ENCODE measurements at places on chromosomes 5 and 9.

- no peaks in the 10 kb centered on the region for H3K36me3 ChIP-seq
- DNase-seq, result no peak
- H3K4me1 ChIP-seq, result no peaks in the 10 kb centered on the region
- peak overlapping the region; percentile 2 for H3K27ac ChIP-seq
- H3K27me3 ChIP-seq, result no peaks in the 10 kb centered on the region
- peak overlapping the region; percentile 90 for H3K4me3 ChIP-seq
Measured at GRCh38 chr5:159210210-159210661, 883 bp upstream of the RNF145 start.

- no peak for DNase-seq
- H3K27me3 ChIP-seq, result no peaks in the 10 kb centered on the region
- no peak overlapping the region for H3K27ac ChIP-seq
- no peak overlapping the region for H3K4me3 ChIP-seq
- no peaks in the 10 kb centered on the region for H3K4me1 ChIP-seq
Measured at GRCh38 chr9:9521033-9521779, 1091.6 kb downstream of the PTPRD start.

DNA sequence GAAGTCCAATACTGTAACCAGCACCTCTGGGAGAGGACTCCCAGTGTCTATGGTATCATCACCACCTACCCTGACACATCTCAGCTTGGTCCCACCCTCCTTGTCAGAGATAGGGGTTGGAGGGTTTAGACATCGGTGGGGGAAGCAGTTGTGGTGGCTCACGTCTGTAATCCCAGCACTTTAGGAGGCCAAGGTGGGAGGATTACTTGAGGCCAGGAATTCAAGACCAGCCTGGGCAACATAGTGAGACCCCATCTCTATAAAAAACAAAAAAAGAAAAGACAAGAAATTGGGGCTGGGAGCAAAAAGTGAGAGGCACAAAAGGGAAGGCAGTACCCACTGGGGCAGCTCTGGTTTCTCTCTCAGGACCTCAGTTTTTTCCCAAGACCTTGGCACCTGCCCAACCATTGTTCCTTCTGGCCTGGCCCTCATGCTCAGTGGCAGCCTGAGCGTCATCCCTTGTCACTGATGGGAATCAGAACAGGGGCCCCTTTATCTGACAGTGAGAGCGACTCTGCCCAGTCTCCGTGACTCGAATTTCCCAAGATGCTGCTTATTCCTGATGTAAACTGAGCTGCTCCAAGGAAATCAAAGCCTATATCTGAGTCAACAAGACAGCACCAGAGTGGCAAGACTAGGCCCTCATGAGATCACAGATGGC, 80.5 kb upstream of the HSPA9 start:
- H3K36me3 ChIP-seq, result no peaks in the 10 kb centered on the region
- no peaks in the 10 kb centered on the region for H3K27me3 ChIP-seq
- H3K4me3 ChIP-seq, result no peak overlapping the region
- no peak for DNase-seq
- H3K27ac ChIP-seq, result no peak overlapping the region
- no peaks in the 10 kb centered on the region for H3K4me1 ChIP-seq

- no peaks in the 10 kb centered on the region for H3K36me3 ChIP-seq
- no peaks in the 10 kb centered on the region for H3K27me3 ChIP-seq
- H3K27ac ChIP-seq, result no peak overlapping the region
- H3K4me3 ChIP-seq, result no peak overlapping the region
Measured at GRCh38 chr9:79007701-79008483, 563.9 kb upstream of the TLE4 start.

DNA sequence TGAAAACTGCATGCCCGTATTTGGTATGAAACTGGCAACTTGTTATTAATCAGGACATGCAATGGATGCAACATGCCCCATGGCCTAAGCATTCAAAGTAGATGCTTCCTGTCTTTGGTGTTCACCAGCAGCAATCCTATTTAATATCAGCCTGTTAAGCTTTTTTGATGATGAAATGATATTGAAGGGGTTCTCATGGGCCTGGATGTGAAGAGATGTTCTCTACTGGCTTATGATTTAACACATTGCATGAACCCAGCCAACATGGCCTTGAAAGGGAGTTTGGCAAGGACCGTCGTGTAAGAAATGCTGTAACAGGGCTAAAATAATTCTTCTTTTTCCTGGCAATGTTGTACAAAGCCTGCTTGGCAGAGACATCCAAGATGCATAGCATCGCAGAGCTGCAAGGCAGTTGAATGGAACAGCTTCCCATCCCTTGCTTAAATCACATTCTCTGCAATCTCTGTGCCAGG, 111.2 kb downstream of the SMARCA2 start:
- H3K36me3 ChIP-seq, result no peaks in the 10 kb centered on the region
- H3K4me3 ChIP-seq, result no peak overlapping the region
- H3K4me1 ChIP-seq, result peaks cover 5% of the 10 kb centered on the region

GRCh38 chr9:114060711-114061110, 17.4 kb downstream of the AMBP start:
- H3K4me3 ChIP-seq, result no peak overlapping the region
- no peaks in the 10 kb centered on the region for H3K4me1 ChIP-seq
- H3K36me3 ChIP-seq, result no peaks in the 10 kb centered on the region
- no peak for DNase-seq

DNA sequence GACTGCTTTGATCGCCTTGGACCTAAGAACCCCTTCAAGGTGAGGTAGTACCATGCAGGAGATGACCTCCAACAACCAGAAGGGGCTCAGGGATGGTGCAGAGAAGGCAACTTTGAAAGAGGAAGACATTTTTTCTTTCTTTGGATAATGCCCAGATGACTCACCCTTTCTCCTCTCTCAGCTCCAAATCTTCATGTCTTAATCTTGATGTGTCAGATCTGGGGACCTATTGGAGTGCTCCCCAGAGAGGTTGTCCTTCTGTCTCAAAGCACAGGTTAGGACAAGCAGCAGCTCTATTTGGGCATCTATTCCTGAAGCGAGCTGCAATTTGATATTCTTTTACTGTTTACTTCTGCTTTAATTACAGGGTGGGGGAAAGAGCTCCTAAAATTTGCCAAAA, 229.9 kb upstream of the MAP3K1 start:
- no peak for DNase-seq
- H3K27me3 ChIP-seq, result no peaks in the 10 kb centered on the region
- no peak overlapping the region for H3K4me3 ChIP-seq
- H3K36me3 ChIP-seq, result no peaks in the 10 kb centered on the region
- no peak overlapping the region for H3K27ac ChIP-seq

DNA sequence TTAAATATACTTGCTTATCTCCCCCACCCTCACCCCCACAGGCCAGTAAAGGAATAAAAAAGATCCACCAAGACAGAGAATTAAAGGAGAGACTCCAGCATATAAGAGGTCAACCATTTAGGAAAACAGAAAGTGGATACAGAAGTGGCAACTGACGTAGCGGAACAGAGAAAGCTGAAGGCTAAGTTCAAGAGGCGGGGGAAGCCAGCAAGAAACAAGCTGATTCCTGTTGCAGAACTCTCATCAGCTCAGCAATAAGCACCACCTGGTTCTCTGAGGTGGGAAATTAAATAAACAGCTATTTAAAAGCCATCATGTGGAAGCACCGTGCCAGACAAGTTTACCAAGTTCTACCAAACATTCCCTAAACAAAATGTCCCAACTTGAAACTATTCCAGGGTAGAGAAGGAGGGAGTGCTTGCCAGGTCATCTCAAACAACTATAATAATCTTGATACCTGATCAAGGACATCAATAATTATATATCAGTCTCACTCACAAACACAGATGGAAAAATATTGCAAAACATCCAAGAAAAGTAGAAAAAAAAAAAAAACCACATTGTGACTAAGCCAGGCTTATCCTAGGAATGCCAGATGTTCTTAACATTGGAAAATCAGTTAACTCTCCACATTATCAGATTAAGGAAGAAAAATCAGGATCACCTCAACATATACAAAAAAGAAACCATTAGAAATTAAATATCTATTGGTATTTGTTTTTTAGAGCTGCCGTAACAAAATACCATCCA, 7.3 kb upstream of the ARL15 start:
- H3K27ac ChIP-seq, result no peak overlapping the region
- H3K4me3 ChIP-seq, result no peak overlapping the region
- no peak for DNase-seq
- no peaks in the 10 kb centered on the region for H3K27me3 ChIP-seq

DNA sequence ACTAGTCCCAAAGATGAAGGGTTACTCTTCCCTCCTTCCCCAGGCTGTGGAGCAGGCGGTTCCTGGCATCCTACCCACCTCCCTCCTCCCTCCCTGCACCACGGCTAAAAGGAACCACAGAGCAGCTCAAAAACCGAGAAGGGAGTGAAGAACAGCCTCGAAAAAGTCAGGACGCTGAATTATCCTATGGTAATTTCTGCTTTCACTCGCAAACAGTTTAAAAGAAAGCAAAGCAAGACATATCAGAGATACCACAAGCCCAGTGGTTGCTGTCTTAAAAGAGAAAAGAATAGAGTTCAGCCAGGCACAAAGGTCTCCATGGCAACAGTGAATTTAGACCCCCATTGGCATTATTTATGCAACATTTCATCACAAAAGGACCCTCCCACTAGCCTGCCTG, 315.4 kb downstream of the CTNND2 start:
- no peak for DNase-seq
- H3K27me3 ChIP-seq, result no peaks in the 10 kb centered on the region
- no peaks in the 10 kb centered on the region for H3K4me1 ChIP-seq
- H3K27ac ChIP-seq, result no peak overlapping the region
- no peak overlapping the region for H3K4me3 ChIP-seq
- no peaks in the 10 kb centered on the region for H3K36me3 ChIP-seq

DNA sequence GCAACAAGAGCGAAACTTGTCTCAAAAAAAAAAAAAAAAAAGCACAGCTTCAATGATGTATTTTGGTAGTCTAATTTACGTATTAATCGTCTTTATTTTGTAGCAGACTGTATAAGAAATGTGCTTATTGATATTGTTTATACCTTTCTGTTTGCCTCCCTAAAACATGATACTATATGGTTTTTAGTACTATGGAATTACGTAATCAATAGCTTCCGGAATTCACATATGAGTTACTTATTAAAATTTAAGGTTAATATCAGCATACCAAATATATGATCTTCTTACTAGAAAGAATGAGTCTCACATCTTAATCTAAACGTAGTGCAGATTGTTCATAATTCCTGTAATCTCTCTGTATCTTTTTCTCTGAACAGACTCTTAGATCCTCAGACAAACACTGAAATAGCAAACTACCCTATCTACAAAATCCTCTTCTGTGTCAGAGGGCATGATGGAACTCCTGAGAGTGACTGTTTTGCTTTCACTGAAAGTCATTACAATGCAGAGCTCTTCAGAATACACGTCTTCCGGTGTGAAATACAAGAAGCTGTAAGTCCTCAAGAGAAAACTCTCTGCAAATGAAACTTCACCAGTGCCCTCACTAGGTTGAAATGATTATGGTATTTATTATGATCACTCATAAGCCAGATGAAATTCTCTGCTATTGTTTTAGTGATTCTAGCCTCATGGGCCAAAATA, 44.4 kb upstream of the GPR21 start:
- H3K4me3 ChIP-seq, result no peak overlapping the region
- no peaks in the 10 kb centered on the region for H3K4me1 ChIP-seq
- no peaks in the 10 kb centered on the region for H3K27me3 ChIP-seq
- no peaks in the 10 kb centered on the region for H3K36me3 ChIP-seq
- no peak overlapping the region for H3K27ac ChIP-seq

GRCh38 chr5:69213513-69214215, 21.0 kb upstream of the CDK7 start:
- no peak overlapping the region for H3K27ac ChIP-seq
- H3K4me3 ChIP-seq, result no peak overlapping the region
- no peak for DNase-seq
- no peaks in the 10 kb centered on the region for H3K4me1 ChIP-seq
